ENCODE measurements at places on chromosomes 1 and 21.

GRCh38 chr1:214547747-214548146 is 3.7 kb downstream of the PTPN14 start:
- no peak for DNase-seq

DNA sequence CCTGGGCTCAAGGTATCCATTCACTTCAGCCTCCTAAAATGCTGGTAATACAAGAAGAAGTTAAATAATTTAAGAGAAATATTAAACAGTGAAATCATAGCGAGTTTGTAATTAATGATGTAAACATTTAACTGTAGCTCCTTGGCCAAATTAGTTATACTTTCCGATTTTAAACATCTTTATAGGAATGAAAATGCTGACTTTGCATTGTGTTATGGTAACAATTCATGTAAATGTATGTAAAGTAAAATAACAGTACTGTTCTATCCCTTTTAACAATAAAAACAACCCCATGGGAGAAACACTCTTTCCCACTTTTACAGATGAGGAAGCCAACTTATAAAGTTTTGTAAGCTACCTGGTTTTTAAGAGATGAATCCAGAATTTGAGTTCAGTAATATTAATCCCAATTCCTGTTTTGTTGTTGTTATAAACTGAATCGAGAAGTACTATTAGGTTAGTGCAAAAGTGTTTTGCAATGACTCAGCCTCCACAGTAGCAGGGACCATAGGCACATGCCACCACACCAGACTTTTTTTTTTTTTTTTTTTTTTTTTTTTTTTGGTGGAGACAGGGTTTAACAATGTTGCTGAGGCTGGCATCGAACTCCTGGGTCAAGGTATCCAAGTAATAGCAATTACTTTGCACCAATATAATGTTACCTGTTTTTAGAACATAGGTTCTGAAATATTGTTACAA is 1360.4 kb downstream of the BRINP3 start:
- no peak for DNase-seq

DNA sequence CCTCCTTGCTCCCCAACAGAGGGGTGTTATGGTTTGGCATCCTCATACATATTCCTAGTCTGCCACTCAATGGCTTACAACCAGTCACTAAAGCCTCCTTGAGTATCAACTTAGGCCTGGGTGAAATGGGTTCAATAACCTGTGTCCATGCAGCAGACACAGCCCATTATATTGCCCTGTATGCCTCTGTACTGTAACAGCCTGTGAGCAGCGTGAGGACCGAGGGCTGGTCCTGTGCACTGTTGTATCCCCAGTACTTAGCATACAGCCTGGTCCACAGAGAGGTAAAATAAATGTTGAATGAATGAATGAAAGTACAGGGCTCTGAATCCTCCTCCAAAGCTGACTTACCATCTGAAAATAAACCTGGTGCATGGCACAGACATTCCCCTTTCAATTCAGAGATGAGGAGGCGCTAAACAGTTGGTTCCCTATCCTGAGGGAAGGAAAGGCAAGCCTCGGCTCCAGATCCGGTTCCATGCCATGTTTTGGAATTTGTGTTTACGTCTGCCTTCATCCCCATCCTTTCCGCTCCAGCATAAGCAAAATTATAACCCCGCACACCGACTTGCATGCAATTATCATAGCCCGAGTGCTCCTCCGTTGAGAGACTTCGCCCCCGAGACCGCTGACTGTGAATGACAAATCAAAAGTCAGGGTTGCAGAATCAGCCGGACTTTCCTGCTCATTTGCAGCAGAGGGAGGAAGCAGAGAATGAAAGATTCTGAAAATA is 45.0 kb upstream of the DNAJC6 start:
- peak; percentile 76 for DNase-seq

GRCh38 chr1:219495737-219496408 is 117.0 kb downstream of the ZC3H11B start:
- no peak for DNase-seq

DNA sequence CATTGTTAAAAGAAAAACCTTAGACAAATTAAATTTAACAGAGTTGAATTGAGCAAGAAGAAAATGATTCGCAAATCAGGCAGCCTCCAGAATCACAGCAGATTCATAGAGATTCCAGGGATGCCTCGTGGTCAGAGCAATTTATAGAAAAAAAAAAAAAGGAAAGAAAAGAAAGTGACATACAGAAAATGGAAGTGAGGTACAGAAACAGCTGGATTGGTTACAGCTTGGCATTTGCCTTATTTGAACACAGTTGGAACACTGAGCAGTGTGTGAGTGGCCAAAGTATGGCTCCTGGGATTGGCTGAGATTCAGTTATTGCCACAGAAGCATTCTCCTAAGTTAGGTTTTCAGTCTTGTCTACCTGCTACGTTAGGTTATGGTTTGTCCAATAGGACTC is 9.1 kb upstream of the C21orf91 start:
- DNase-seq, result no peak

DNA sequence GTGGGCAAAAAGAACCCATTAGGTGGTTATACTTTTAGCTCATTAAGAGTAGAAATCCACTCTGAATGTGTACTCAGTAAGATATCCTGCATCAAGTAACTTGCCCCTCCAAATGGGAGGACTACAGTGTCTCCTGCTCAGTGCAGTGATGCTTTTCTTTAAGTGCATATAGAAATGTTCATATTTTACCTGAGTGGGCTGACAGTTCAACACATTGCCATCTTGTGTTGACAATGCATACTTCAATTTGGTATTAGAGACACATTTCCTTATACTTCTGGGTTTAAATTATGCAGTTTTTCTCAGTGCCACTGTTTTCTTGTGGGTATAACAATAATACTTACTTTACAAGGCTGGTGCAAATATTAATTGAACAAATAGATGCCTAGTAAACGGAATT is 318.6 kb upstream of the TMPRSS15 start:
- DNase-seq, result no peak

GRCh38 chr1:15344800-15345704 is 64.6 kb upstream of the EFHD2 start:
- no peak for DNase-seq
